ENCODE measurements at places on chromosomes 12 and 14.
A peak's percentile ranks its signal among the peaks of the same experiment; 100 is the strongest.

DNA sequence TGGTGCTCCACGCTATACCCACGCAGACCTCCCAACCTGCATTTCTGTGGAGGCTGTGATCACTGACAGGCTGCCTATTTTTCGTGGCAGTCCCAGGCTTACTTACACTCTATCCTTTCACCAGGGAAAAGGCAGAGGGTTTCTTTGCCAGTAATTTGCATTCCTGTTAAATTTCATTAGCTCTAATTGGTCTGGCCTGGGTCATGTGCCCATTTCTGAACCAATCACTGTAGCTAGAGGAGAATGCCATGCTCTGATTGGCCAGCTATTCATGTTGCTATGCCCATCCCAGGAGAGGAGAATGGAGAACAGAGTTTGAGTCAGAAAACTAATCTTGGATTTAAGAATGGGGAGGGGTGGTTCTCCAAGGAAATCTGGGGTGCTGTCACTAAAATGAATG, 43.2 kb upstream of the TUNAR start:
- DNase-seq, result no peak

- no peak for DNase-seq
These were observed 1215.1 kb downstream of the BCL11B start for GRCh38 chr14:98056946-98057345.

- DNase-seq, result no peak
These were observed 73.2 kb downstream of the TTC6 start for GRCh38 chr14:37668646-37669045.

- no peak for DNase-seq
These were observed 153.6 kb upstream of the TMCC3 start for GRCh38 chr12:94803939-94804338.

GRCh38 chr14:58671436-58671835, 33.7 kb downstream of the DACT1 start:
- no peak for DNase-seq

DNA sequence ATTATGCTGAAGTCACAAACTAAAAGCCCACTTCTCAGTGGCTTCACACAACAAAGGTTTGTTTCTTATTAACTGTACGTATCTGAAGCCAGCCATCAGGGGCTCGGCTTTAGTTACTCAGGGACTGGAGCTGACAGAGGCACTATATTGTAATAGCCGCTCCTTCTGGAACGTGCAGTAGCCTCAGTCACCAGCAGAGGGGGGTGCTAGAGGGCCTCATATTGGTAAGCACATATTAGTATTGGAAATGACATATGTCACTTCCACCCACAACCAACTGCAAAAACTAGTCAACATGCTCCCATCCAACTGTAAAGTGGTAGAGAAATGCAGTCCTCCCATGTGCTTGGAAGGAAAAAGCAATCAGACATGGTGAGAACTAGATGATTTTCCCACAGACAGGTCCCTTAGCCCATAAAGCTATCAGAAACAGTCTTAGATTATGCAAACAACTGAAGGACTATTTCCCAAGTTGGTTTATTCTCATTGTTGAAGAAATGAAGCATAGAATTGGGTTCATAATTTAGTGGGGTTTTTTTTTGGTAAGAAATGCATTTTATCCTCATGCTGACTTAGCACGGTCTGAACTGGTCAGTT, 183.6 kb upstream of the G2E3 start:
- peak; percentile 21 for DNase-seq

GRCh38 chr12:11893998-11894397, 176.7 kb upstream of the BCL2L14 start:
- no peak for DNase-seq

- no peak for DNase-seq
These were observed 13.6 kb downstream of the EP400 start for GRCh38 chr12:131963381-131963780.

DNA sequence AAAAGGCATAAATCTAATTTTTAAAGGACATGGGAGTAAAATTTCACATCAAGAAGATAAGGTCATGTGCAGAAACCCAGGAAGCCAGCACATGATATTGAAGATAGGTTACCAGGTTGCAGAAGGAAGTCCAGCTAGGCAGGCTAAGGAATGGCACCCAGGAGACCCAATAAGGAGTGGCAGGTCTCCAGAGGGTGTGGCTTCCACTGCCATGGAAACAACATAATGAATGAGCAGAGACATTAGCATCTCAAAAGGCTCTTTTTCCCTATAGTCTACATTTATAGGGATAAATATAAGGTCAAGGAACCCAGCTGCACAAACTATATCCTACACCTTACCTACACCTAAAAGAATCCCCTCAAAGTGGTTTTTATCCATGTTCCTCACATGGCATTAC, 275.9 kb downstream of the RPS29 start:
- DNase-seq, result no peak

GRCh38 chr14:50018201-50018932, 98.0 kb downstream of the VCPKMT start:
- DNase-seq, result no peak

DNA sequence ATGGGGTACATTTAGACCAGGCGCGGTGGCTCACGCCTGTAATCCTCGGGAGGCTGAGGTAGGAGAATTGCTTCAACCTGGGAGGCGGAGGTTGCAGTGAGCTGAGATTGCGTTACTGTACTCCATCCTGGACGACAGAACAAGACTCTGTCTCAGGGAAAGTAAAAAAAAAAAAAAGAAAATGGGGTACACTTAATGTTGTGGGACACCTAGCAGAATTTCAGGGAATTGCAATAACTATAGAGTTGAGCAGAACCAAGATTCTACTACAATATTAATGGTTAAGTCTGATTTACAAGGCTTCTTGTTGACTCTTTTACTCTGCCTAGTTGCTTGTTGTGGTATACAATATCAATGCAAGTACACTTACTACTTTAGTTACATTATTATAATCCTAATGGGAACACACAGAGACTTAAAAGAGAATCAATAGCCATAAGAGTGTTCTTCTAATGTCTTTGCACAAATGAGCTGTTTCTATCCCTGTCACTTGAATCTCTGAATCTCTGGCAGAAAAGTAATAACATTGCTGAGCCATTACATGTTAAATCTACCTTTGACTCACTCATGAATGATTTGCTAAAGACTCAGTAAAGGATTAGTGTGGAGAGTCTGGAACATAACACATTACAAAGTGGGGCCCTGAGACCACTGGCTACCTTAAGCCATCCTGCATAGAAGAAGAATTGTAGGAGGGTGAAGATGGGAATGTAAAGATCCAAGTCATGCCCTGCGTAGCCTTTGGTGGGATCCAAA, 22.7 kb downstream of the BEST3 start:
- DNase-seq, result no peak

DNA sequence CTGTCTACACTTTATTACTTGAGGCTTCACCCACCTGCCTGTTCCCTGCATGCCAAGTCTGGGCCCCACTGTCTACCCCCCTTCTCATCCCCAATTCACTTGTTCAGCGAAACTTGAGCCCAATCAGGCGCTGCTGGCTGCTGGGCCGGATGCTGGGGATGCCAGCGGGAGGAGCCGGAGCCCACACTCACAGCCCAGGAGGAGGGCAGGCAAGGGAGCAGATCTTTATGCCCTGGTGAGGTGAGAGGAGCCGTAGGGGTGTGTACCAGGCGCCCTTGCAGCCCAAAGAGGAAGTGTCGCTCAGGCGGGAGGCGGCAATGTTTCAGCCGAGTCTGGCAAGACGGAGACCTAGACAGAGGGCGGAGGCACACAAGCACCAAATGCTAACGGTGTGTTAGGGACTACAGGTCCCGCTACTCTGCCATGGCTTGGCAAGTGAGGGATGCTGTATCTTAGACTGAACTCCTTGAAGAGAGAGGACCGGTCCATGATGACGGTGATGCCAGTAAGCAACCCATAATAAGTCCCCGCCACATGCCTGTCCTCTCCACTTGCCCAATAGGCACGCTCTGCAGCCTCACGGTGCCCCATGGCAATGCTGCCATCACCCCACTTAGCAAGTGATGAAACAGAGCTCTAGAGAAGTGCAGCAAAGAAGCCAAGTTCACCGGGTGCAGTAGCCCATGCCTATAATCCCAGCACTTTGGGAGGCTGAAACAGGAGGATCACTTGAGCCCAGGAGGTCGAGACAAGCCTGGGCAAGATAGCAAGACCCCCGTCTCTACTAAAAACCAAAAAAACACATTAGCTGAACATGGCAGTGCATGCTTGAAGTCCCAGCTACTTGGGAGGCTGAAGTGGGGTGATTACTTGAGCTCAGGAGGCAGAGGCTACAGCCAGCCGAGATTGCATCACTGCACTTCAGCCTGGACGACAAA, 41.6 kb downstream of the LRRC74A start:
- peak; percentile 11 for DNase-seq

- no peak for DNase-seq
These were observed 39.8 kb downstream of the BORCS5 start for GRCh38 chr12:12396694-12397093.

DNA sequence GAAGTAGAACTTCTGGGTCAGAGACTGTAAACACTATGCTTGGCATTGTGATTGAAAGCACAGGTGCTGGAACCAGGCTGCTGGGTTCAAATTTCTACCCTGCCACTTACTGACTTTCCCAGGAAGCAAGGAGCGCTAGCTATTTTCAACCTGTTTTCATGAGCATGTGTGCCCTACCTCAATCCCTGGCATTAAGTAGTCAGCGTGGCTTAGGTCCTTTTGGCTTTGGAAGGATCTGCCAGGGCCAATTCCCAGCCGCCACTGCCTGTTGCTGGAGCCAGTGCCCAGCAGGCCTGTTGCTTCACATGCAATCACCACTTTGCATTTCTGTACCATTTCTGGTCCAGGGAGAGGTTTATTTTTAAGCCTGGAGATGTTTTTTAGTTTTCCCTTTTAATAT, 196.3 kb downstream of the TRHDE start:
- no peak for DNase-seq

DNA sequence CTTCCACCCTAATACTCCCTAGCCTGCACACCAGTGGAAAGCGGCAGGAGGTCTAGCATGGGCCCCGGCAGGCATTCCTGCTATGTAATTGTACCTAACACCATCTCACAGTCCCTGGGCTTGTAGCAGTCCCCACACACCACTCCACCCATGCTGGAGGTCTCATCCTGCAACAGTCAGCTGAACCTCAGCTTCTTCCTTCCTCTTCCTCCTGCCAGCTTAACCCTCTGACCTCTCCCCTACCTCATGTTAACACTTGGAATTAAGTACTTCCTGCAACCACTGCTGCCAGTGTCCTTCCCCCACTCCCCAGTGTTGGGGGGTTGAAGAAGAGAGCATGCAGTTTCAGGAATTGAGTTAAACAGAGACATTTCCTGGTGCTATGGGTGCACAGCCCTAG, 7.6 kb downstream of the ADCY4 start:
- DNase-seq, result no peak

- no peak for DNase-seq
These were observed 1.2 kb upstream of the AP1G2 start for GRCh38 chr14:23568600-23569331.

DNA sequence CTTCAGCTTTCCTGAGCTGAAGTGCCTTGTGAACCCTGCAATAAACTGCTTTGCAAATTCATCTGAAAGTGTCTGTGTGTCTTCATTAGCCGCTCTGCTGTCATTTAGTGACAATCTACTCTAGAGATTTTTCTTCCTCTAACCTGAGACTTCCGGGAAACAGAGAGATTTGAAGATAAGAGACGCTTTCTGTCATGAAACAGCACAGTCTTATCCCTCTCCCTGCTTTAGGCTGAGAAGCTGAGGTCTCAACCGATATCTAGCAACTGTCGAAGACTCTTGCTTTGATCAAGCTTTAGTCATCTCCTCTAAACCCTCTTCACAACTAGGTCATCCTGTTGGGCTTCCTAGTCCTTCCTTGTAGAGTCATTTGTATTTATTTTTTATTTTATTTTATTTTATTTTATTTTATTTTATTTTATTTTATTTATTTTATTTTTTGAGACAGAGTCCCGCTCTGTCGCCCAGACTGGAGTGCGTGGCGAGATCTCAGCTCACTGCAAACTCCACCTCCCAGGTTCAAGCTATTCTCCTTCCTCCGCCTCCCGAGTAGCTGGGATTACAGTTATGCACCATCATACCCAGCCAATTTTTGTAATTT, 1.2 kb downstream of the RNASE2 start:
- DNase-seq, result no peak

- no peak for DNase-seq
These were observed 17.5 kb downstream of the CAMKK2 start for GRCh38 chr12:121279071-121279375.

DNA sequence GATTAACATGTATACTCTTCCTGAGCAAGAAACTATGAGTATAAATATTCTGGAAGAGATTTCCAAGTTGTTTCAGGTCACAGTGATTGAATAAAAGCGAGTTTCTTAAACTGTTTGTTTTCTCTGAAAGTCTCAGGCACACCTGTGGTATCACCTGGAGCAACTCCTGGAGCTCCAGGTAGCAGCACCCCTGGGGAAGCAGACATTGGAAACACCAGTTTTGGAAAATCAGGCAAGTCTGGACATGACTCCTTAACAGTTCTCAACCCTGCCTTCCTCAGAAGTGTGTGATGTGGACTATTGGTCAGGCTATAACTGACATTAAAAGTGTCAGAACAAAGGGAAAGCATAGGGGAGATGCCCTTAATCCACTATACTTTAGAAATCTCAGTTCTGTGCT, 217.6 kb upstream of the CNTN1 start:
- no peak for DNase-seq

- DNase-seq, result no peak
These were observed 890 bp downstream of the SPTLC2 start for GRCh38 chr14:77615361-77616132.

DNA sequence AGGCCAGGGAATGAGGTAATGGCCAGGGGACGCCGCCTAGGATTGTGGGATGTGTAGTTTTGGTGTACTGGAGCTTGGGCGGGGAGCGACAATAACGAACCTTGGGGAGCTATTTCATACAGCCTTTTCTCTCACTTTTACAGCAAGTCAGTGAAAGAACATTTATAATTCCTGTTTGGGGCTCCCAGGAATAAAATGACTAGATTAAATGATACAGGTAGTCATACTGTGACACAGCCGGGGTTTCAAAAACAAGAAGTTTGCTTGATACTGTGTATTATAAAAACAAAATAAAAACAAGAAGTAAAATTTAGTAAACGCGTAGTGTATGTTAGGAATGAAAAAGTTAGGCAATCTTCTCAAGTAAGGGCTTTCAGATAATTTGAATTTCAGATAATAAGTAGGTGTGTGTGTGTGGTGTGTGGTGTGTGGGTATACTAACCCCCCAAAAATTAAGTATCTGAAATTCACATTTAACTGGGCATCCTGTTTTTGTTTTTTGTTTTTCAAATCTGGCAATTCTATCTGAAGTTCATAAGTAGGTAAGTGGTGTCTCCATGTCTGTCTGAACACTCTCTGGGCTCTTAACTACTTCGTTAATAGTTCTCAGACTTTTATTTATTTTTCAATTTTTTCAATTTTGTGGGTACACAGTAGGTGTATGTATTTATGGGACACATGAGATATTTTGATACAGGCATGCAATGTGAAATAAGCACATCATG, 458 bp upstream of the DCTN2 start:
- DNase-seq, result no peak

GRCh38 chr12:89686311-89686710, 22.3 kb downstream of the ATP2B1 start:
- no peak for DNase-seq

DNA sequence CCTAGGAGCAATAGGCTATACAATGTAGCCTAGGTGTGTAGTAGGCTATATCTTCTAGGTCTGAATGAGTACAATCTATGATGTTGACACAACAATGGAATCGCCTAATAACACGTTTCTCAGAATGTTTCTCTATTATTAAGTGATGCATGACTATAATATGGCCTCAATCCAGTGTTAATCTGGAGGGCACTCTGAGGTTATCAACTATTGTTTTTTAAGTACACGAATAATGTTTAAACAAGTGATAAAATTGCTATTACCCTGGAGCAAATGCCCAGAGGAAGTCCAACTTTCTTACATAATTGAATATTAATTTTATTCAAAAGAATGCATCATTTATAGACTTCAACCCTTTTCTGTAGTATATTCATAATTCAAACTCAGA, 16.4 kb upstream of the CNIH1 start:
- DNase-seq, result no peak
